ENCODE measurements at places on chromosomes 13 and 19.

DNA sequence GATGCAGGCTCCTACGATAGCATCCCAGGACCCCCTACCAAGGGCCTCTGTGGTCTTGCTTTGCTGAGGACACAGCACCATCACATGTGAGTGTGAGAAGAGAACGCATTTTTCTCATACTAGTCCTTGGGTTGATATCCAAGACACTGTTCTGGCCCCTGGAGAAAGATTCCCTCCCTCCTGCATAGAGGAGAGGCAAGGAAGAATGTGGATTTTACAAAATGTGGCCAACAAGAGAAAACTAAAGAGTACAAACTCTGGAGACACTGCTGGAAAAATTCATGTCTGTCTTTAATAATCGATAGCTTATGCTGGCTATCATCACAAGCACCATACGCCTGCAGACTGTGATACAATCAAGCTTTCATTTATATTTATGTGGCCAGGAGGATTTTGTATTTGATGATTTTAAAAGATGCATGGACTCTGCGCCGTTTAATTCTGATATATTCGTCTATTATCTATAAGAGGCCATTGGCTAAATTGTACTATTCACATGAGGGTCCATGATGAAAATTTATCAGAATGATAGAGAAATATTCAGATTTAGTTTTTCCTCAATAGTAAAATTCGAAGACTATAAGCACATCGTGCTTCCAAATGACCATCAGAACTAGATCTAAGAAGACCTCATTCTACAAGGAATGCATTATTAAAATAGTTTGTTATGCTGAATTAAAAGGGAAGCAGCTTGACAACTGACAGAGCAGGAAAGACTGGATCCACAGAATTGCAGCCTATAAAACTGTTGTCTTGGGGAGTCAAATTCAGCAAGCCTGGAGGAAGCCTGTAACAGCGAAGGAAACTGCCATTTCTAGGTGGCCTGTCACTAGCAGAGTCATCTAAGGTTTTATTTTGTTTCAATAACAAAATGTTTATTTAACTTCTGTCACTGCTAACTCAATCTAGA is 578.7 kb downstream of the DIAPH3 start:
- no peak for DNase-seq

DNA sequence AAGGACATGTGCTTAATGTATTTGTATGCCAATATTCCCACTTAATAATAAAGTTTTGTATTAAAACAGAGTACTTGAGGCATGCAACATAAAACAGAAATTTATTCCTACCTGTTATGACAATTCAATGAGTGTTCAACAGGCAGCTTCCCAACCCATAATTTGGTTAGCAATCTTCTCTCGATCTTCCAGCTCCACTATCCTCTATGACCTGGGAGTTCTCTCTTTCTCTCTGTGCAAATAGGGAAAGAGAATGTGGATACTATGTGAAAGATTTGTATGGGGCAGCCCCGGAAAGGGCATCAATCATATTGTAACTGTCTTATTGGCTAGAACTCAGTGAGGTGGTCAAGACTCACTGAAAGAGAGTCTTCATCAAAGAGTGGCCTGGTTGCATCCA is 644.9 kb upstream of the PCDH20 start:
- DNase-seq = no peak

DNA sequence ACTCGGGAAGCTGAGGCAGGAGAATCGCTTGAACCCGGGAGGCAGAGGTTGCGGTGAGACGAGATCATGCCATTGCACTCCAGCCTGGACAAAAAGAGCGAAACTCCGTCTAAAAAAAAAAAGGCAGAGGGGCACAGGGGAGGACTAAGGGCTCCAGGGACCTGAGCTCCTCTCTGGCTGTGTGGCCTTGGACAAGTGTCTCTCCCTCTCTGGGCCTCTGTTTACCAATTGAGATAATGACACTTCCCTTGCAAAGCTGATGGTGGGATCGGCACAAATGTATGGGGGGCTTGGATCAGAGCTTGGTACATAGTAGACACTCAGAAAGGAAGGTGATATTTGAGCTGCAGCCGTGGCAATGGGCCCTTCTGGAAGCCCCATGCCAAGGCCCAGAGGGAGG is 11.4 kb upstream of the SPACA4 start:
- no peak for DNase-seq

- no peak for DNase-seq
Observed at GRCh38 chr19:43741075-43741825, 13.5 kb downstream of the SMG9 start.

- no peak for DNase-seq
Observed at GRCh38 chr13:51057906-51058305, 53.2 kb downstream of the C13orf42 start.

DNA sequence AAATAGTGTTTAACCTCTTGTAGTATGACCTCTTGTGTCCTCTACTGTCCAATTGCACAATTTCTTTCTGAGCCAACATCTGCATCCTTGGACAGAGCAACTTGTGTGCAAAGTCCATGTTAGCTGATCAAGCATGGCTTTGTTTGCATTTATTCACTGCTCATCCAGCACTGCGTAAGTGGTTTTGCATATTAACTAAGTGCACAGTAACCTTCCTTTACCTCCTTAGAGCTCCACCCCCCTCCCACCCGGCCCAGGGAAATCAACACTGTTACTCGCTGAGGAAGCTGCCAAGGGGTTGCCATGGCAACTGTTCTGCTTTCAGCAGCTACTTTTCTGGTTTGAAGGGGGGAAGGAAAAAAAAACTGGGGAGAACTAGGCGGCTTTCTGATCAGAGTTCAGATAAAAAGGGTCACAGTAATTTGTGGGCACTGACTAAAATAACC is 153.5 kb upstream of the KLF12 start:
- no peak for DNase-seq

DNA sequence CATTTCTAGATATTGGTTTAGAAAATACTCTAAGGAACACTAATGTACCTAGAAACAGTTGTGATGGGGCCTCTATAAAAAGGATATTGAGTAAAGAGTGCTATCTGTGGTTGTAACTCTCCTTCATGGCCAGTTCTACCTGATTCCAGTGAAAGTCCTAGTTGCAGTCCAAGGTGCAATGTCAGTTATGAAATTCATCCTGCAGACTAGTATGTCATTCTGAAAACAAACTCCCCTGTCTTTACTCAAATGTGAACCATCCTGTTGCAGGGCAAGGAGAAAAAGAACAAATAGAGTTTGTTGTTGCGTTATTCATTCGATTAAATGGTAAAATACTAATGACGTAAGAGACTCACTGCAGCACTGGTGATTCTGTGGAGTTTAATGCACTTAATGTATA is 18.3 kb upstream of the N4BP2L1 start:
- DNase-seq = no peak

DNA sequence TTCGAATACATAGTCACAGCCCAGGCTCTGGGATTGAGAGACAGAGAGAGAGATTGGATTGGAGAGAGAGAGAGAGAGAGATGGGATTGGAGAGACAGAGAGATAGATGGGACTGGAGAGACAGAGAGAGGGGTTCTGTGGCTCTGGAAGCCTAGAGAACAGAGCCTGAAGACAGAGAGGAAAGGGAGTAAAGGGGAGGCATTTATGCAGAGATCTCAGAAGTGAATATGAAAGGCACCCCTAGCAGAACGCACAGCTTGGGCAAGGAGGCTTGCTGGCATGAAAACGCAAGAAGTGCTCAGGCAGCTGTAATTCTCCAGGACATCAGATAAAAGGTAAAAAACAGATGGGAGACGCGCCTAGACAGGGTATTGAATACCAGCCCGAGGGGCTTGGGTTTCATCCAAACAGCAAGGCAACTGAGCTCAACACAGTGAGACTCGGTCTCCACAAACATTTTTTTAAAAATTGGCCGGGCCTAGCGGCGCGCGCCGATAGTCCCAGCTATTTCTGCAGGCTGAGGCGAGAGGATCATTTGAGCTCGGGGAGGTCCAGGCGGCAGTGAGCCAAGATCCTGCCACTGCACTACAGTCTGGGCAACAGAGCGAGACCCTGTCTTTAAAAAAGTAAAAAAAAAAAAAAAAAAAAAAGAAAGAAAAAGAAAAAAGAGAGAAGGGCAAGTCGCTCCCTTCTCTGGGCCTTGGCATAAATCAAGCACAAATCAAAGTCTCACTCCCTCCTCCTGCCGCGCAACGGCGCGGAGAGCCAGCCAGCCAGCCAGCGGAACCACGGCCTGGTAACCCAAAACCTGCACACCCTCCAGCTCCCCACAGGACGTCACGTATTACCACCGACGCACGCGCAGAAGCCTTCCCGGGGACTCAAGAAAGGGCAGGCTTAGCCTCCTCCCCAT is 774 bp upstream of the PPP2R1A start:
- no peak for DNase-seq

DNA sequence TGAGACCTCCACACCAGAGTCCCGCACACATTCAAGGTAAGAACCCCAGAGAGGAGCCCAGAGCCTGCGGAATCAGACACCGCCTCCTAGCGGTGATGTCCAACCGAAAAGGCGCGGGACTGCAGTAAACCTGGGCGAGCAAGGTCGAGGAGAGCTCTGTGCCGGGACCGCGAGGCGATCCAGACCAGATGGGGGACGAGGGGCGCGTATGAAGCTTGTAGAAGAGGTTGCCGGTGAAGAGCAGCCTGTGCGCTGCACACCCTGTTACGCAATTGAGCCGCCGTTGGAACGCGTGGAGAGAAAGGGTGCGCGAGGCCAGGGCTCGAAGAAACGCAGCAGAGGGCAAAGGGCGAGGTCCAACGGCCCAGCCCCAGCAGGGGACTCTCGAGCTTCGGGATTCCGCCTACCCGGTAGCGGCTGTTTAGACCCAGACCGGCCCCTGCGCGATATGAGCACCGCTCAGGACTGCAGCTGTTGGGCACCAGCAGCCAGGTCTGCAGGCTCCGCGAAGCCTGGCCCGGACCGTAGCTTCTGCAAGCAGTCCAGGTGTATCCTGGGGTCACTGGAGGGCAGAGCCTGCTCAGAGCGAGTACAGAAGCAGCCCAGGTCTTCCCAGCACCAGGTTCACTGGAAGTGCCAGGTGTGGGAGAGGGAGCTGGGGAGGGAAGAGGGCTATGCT is 65.9 kb upstream of the ZNF599 start:
- DNase-seq = no peak

DNA sequence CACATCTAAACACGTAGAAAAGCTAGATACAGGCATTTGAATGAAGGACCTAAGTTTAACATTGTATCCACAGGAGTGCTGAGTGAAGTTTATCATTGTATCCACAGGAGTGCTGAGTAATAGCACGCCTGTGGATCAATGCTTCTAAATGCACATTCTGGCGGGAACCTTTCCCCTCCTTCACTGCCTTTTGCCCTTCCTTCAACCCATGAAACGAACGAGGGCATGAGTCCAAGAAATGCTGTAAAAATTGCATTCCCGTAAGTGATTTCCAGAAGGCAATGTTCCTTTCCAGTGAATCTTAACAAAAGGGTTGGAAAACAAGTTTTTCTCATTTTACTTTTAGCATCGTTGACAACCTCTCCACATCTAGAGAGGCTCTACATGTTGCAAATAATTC is 88.1 kb downstream of the ZDHHC20 start:
- DNase-seq = no peak

DNA sequence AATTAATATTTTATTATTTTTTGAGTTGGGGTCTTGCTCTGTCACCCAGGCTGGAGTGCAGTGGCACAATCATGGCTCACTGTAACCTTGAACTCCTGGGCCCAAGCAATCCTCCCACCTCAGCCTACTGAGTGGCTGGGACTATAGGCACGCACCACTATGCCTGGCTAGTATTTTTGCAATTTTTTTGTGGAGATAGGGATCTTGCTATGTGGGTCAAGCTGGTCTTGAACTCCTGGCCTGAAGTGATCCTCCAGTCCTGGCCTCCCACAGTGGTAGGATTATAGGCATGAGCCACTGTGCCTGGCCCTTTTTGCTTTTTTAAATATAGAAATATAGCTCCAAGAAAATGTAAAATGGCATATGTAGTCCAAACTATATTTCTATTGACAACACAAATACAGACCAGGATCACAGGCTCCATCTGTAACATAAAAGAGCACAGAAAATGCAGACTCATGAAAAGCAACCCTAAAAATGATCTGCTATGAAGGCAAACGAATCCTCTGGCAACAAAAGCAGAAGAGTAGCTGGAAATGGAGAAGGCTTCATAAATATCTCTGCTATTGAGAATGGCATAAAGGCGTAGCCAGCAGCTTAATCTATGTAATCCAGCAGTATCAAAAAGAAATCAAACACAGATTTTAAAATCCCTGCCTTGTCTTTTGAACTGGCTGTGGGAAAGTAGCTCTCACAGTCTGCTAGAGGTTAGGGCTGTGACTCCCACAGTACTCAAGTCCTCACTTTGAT is 200.6 kb downstream of the LHFPL6 start:
- no peak for DNase-seq

GRCh38 chr19:46404753-46405468 is 8.5 kb downstream of the CCDC8 start:
- no peak for DNase-seq

GRCh38 chr13:67015976-67016600 is 214.0 kb downstream of the PCDH9 start:
- no peak for DNase-seq

GRCh38 chr13:72544042-72544441 is 183.4 kb downstream of the MZT1 start:
- no peak for DNase-seq

- peak; percentile 32 for DNase-seq
Observed at GRCh38 chr13:32310134-32310706, 4.9 kb downstream of the ZAR1L start.

- DNase-seq = no peak
Observed at GRCh38 chr19:39193803-39194202, 3.0 kb upstream of the NCCRP1 start.

GRCh38 chr19:47096100-47096704 is 17.4 kb downstream of the ZC3H4 start:
- DNase-seq = no peak

- DNase-seq = no peak
Observed at GRCh38 chr13:47999973-48000372, 1.1 kb downstream of the SUCLA2 start.

DNA sequence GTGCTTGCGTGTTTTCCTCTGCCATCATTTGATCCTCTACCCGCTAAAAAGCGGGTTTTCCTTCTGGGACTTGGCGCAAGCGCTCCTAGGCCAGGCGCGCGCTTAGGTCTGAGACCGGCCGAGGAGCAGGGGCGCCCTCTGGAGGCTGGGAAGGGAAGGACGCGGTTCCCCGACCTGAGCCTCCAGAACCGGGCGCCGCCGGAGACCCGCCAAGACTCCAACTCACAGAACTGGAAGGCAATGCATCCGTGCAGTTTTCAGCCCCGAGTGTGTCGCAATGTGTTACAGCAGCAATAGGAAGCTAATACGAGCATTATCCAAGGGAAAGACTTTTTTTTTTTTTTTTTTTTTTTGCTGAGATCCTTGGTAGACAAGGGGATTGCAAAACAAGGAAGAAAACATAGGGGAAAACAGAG is 190.9 kb downstream of the COL4A1 start:
- no peak for DNase-seq
